Right cardiac atrium (tissue), 5 donors: ENCODE measurements at places on chromosomes 6 and 20. TPM values are rescaled to one million over a fixed set of nuclear protein-coding genes. Genes with fewer than 3 reads are reported as not detected.
A peak's percentile ranks its signal among the peaks of the same experiment; 100 is the strongest.

The ZBP1 gene
- total RNA-seq = not detected

The SAMD3 gene
- total RNA-seq = 1.2 TPM

The COL9A1 gene
- total RNA-seq = 14.3 TPM

The IP6K3 gene
- total RNA-seq = 10.0 TPM

The MAP3K5 gene
- 4.0 TPM for total RNA-seq

The PRIM2 gene
- 6.0 TPM for total RNA-seq

The EDN3 gene
- total RNA-seq = not detected

The EIF6 gene
- 41.3 TPM for total RNA-seq

The ARMH2 gene
- total RNA-seq = not detected

DNA sequence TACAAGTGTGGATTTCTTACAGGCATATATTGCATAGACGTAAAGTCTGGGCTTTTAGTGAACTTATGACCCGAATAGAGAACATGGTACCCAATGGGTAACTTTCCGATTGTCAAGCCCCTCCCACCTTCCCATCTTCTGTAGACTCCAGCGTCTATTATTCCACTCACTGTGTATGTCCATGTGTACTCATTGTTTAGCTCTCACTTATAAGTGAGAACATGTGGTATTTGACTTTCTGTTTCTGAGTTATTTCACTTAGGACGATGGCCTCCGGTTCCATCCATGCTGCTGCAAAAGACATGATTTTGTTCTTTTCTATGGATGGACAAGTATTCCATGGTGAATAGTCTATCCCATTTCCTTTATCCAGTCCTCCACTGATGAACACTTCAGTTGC, 306.4 kb downstream of the CD83 start:
- DNase-seq = no peak

DNA sequence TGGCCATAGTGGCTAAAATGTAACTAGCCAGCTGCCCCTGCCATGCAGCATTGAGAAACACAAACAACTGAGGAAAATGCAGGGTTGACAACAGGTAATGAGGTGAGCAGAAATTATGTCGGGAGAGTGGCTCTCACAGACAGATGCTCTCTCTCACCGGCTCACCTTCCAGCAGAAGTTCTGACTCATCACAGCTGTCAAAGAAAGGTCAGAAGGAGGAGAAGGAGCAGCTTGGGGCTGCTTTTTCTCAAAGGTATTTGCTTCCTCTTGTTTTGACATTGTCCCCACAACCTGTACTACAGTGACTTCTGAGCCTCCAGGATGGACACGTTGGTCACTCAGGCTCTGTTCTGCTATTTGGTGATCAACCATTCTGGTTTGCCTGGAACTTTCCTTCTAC, 190.5 kb upstream of the HEY2 start:
- no peak for DNase-seq

DNA sequence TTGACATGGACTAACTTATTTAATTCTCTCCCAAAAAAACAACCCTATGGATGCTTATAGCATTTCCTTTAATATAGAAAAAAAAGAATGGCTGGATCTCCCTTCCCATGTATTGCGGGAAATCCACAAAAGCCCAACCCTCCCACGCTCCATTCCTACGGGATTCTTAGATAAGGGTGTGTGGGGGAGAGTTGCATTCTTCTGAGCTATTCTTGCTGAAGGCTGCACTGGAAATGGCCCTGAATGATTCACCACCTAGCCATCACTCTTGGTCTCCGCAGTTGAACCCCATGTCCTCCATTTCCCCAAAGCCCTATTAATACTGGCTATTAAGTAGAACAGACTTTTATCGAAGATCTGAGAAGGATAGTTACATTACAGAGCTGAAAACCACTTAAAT, 41.9 kb upstream of the ADGRF5 start:
- DNase-seq = no peak

- DNase-seq = no peak
These were observed 491.0 kb downstream of the NKAIN2 start for GRCh38 chr6:124294574-124295200.

GRCh38 chr6:69663215-69663614, 133.6 kb downstream of the LMBRD1 start:
- DNase-seq = no peak

DNA sequence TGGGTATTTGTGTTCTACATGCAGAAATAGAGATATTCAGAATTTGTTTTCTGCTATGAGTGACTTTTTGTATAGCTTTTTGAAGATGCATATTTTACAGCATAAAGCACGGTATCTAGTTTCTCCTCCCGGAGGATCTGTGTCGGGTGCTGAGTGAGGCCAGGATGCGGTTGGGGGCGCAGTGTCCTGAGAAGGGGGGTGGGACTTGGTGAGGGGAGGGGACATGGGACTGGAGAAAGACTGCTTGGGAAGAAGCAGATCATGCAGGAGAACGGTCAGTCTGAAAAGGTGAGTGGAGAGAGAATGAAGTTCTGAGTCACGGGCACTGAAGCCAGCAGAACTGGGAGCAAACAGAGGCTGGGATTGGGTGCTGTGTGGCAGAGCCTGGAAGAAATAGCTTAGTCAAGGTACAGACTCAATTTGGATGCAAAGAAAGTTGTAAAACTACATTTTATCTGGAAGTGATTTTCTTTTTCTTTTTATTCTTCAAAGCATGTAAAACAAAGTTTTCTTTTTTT, 44.0 kb downstream of the STX11 start:
- DNase-seq = no peak

- DNase-seq = no peak
These were observed 1.9 kb upstream of the CDYL start for GRCh38 chr6:4774296-4774695.

DNA sequence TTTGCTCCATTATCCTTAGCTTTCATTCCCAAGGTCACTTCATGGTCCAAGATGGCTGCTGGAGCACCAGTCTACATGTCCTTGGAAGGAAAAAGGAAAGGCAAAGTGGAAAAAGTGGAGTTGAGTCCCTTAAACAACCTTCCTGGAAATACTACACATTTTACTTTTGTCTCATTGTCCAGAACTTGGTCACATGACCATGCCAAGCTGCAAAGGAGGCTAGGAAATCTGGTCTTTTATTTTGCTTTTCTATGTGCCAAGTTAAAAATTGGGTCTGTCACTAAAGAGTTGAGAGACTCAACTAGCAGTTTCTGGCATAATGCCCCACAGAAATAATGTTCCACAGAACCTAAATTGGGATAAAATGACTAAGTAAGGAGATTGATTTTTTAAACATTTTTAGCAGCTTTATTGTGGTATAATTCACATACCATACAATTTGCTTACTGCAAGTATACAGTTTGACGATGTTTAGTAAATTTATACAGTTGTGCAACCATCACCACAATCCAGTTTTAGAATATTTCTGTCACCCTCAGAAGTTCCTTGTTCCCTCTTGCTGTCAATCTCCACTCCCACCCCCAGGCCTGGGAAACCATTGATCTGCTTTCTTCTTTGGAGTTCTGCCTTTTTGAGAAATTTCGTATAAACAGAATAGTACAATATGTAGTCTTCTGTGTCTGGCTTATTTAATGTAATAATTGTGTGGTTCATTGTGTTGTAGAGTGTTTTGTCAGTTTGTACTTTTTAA, 5.6 kb upstream of the CHD6 start:
- no peak for DNase-seq

GRCh38 chr20:38114353-38114791, 50.7 kb downstream of the TGM2 start:
- no peak for DNase-seq

- peak; percentile 91 for DNase-seq
These were observed at the start of gene RNF217 for GRCh38 chr6:124961777-124962638. Gene RNF217 (plus strand): TSS chr6:124962437. CDS start chr6:124962545, 108 bp downstream.

GRCh38 chr6:30885481-30885998, 1.2 kb downstream of the DDR1 start:
- DNase-seq = no peak

DNA sequence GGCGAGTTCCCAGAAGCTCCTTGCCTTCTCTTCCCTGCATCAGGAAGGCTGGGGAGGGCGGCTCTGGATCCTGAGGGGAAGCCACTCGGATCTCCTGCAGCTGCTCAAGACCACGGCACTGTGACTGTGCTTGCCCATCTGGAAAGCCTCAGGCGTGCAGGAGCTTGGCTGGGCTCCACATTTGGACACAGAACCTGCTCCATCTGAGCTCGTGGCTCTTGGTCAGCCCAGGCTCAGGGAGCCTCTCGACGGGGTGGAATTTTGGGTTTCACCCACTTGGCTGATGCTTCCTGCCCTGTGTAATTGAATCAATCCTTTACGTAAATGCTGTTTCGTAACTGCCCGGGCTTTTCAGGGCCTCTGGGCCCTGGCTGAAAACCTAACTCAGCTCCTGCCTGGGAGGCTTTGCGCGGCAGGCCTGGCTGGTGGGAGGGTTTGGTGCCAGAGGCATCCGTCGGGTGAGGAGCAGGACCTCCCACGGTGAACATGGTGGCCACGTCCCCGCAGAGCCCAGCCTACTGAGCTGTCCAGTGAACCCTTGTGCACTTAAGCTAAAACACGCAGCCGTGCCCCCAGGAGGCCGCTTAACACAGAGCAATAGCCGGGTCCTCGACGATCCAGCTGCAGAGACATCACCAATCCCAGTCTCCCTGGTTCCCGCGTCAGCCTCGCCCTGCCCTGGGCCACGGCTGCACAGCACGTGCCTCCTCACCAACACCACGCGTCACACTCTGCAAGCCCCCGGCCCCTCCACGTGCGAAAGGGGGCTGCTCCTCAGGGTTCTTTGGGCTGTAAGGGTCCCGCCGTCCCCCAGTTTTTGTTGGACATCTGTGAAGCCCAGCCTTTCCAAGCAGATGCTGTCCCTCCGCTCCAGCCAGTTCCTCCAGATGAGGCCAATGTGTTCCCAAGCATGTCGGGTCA, 241.0 kb downstream of the DLL1 start:
- DNase-seq = peak; percentile 89

DNA sequence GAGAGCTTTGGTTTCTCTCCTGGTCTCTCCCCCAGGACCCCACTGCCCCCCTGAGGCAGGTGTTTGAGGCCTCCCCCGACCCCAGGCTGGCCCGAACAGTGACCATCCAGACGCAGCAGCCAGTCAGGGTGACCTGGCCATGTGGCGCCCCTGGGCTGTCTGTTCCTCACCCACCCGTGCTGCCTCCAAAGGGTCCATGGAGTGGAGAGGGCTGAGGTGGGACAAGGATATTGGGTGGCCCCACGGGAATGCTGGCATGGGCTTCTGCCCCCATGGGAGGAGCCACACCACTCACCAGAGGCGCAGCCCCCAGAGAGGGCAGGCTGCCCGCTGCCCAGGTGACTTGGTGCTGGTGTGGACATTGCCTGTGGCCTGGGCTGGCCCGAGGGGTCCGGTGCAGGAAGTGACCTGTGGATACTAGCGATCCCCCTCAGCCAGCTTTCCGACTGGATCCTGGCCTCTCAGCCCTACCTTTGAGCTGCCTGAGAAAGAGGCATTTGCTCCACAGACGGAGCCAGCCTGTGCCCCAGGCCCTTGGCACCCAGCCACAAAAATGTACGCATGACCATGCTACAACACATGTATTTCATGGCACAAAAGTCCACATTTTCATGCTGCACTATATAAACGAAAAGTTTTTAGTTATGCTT, 50.8 kb downstream of the BCAS4 start:
- no peak for DNase-seq

- no peak for DNase-seq
These were observed 175.1 kb downstream of the JARID2 start for GRCh38 chr6:15420959-15421438.

DNA sequence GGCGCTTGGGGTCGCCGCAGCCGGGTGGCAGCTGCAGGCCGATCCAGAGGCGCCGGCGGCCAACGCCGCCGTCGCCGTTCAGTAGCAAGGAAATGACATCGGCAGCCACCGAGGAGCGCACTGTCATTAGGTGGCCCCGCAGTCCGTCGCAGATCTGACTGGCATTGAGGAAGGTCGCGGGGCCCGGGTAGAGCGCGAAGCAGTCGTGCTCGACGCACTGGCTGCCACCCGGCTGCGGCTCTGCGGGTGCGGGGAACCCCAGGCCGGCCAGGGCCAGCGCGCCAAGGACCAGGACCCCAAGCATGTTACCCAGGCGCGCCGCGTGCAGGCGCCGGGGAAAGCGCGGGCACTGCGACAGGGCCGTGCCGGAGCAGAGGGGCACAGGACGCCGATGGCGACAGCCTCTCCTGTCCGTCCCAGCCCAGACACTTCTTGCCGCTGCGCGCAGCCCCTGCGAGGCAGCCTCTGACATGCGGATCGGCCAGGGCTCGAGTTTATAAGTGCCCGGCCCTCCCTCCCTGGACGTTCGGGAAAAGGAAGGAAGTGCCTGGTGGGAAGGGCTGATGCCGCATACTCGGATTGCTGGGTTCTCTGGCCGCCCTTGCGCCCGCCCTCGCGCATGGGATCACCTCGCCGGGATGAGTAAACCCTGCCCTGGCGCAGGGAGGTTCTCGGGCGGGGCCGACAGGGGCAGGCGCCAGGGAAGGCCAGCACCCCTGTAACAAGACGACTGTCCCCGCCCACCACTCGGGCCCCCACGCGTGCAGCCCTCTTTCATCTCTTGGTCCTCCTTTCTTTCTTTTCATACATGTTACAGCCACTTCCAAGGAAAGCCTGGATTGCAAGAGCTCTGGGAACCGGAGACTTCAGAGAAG, at the start of gene THBD:
TSS of gene THBD (minus strand) at position 472 of the 875 bp plus-strand sequence. CDS start at position 304, 168 bp downstream.
- peak; percentile 91 for DNase-seq

DNA sequence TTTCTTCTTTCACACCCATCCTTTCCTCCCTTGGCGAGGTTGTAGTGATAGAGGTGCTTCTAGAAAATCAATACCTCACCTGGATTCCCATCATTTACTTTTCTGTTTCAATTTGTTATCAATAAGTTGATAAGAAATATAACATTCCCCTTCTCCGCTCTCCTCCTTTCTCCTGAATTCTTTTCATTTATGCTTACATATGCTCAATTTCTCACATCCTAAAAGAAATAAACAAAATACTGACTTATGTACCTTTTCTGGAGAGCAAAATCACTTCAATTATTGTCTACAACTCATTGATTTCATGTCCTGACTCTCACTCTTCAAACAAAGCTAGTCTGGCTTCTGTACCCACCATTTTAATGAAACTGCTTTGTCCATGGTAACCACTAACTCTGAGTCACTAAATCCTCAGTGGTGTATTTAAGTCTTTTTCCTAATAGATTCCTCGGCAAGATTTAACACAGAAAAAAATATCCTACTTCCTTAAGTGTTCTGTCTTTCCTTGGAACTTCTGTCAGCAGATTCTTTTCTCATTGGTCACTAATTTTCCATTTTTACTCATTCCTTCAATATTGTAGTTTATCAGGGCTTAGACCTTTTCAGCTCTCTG, 289.6 kb downstream of the RFPL4B start:
- DNase-seq = no peak

- no peak for DNase-seq
These were observed 230.8 kb downstream of the CD83 start for GRCh38 chr6:14348389-14348788.

GRCh38 chr6:12311106-12311505, 20.9 kb downstream of the EDN1 start:
- no peak for DNase-seq

GRCh38 chr6:31768363-31769257, 6.2 kb downstream of the SAPCD1 start:
- DNase-seq = no peak

GRCh38 chr20:48931527-48932374, 10.2 kb downstream of the ARFGEF2 start:
- no peak for DNase-seq
